Activated naive CD4-positive, alpha-beta T cell treated with anti-CD3 and anti-CD28 coated beads, Interleukin-2, amount 50 U/mL, for 16 hours (primary cell): ENCODE measurements at places on chromosomes 12 and 14.

GRCh38 chr12:105409801-105410471 lies 79.4 kb downstream of the C12orf75 start:
- no peak for DNase-seq

DNA sequence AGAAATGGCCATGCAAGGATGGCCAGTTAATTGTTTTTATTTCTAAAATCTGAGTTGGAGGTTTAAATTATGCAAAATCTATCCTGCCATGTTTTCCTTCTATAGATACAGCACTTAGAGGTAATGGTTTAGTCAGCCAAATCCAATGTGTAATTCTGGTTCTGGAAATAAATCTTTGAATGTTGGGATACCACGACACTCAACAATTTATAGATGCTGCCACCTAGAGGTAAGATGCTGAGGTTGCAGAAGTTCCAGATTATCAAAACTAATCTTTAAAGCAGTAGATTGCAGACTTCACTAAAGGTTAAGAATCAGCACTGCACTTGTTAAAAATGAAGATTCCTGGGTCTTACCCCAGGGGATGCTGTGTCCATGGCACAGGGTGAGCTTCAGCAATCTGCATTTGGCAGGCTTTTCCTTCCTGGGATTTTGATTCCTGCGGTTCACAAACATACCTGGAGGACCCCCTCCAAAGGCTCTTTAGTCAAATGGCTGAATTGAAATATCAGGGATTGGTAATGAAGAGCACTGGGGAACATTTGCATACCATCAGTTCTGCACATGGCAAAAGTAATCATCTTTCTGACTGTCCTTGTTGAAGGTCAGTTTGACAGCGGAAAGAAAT lies 53.4 kb upstream of the ANO4 start:
- DNase-seq, result no peak

DNA sequence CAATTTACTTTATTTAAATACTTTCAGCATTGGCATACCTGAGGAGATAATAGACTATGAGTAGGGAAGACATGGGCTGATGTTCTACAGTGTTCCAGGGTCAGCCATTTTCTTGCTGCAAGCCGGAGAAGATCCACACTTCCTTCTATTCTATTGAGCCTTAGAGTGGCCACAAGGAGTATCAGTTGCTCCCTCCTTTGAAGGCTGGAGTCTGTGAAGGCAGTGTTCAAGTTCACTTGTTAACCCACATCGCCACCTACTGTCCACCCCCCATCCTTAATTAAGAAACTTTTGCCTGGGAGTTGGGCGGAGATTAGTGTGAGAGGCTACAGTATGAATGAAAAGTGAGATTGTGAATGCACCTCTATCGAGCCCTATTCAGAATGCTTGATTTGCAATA lies 666.6 kb downstream of the NRXN3 start:
- DNase-seq, result no peak

DNA sequence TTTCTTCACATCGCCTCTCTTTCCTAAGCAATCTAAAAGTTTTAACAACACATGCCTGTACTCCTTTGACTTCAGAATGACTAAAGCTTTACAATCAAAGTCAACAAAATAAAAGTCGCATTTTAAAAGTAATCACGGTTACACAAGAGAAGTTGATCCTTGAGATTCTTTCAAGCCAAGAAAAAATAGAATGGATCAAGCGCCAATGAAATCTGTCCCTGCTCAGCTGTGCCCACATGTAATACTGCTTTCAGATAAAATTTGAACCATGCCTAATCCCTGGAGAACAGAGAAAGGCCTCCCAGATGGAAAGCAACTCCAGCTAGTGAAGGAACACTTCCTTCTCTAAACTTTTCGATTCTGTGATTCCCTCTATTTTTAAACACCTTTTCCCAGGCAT lies 113.1 kb downstream of the FBXL14 start:
- no peak for DNase-seq

DNA sequence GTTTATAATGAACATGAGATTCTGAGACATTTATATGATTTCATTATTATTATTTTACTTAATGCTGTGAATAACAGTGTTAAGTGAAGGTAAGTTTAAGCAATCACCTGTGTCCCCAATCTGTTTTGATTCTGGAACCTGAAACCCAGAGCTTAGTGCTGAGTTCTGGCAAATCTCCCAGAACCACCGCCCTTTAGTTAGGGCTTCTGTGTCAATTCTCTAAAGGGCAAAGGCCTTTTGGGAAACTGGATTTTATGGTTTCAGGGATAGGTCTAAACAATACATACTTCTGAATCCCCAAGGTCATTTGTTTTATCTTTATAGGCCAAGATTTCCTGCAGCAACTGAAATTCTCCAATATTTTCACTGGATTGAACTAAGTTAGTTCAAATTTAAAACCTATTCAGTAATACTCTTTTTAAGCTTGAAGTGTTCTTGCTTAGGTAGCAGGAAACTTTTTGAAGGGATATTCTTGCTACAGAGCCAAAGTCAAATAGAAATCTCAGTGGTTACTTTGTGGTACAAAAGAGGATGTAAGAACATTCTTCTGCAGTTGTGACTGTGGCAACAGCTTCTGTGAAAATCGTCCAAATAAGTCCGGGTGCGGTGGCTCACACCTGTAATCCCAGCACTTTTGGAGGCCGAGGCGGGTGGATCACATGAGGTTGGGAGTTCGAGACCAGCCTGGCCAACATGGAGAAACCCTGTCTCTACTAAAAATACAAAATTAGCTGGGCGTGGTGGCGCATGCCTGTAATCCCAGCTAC lies 10.0 kb upstream of the PKP2 start:
- no peak for DNase-seq

DNA sequence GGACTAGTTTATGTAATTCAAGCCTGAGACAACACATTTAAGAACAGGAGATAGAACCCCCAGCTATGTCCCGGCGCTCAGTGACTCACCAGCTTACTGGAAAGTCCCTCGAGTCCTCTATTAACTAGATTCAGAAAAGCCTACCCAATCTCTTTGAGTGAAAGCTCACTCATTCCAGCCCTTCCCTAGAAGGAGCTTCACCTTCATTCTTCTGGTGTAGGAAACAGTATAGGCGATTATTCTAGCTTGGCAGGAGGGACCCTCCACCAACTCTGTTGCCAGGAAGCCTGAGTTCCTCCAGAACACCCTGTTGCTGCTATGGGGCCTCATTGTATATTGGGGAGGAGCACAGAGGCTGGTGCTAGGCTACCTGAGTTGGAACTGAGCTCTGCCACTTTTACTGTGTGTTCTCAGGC lies 57.2 kb upstream of the AEBP2 start:
- peak; percentile 39 for DNase-seq

DNA sequence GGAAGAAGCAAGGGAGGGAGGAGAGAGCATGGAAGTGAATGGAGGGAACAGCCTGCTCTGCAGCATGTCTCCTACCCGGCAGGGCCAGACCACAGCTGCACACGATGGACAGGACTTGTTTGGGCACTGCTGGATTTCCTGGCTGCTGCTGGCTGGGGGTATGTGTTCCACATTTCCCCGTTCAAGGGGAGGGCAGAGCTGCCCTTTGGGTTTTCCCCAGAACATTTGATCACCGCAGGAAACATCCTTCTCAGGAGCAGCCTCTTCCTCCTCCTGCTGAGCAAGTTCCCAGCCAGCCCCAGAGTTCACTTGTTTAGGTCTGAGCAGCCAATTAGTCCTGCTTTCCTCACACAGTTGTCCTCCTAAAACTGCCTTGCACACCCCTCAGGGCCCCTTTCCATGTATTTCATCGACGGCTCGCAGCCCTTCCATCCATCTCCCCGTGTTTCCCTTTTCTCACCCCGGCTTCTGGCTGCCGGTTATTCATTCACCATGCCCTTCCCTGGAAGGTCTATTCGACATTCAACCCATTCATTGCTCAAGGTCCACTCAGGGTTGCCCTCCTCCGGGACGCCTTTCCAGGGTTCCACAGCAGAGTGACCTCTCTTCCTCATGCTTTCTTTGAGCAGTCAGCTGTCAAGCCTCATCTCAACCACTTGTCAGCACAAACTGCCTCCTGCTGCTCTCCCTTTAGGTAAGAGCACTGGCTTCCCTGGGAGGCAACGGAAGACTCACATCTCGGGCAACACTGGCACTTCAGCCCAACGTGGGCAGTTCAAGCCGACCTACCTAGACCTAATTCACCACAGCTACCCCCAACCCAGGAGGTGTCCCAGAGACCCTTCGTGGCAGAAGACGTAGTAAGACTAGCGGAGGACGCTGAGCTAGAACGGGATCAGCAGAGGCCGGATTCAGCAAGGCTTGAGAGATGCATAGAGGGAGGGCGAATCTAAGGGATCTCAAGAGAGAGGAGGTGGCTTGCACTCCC lies 20.1 kb upstream of the ANO2 start:
- no peak for DNase-seq

- no peak for DNase-seq
Observed at GRCh38 chr12:96719660-96720362, 187.2 kb upstream of the NEDD1 start.

DNA sequence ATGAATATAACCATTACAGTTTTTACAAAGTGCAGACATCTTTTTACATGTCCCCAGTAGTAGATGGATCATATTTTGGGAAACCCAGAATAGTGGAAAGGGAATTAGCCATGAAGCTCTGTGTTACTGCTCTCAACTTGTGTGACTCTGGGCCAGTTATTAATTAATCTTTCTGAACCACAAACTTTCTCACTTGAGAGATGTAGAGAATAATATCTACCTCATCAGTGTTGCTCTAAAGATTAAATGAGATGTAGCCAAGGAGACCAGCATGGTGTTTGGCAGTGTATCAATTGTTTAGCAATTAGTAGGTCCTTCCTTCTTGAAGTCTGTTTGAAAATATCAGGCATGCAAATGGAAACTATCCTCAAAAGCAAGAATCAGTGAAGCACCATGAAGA lies 169.2 kb downstream of the TMTC2 start:
- no peak for DNase-seq

GRCh38 chr14:91380610-91381371 lies 36.8 kb downstream of the CCDC88C start:
- no peak for DNase-seq

GRCh38 chr14:95765051-95765450 lies 51.1 kb upstream of the TCL1A start:
- DNase-seq, result no peak

GRCh38 chr14:68669111-68669511 lies 123.8 kb downstream of the ZFP36L1 start:
- DNase-seq, result no peak

- DNase-seq, result no peak
Observed at GRCh38 chr14:54818201-54819133, 84.2 kb downstream of the GCH1 start.

- DNase-seq, result no peak
Observed at GRCh38 chr12:121797937-121798786, 4.7 kb upstream of the RHOF start.

- DNase-seq, result no peak
Observed at GRCh38 chr14:48973151-48973550, 613.0 kb downstream of the RPS29 start.

GRCh38 chr14:61130512-61131260 lies 149.6 kb downstream of the SLC38A6 start:
- DNase-seq, result no peak

DNA sequence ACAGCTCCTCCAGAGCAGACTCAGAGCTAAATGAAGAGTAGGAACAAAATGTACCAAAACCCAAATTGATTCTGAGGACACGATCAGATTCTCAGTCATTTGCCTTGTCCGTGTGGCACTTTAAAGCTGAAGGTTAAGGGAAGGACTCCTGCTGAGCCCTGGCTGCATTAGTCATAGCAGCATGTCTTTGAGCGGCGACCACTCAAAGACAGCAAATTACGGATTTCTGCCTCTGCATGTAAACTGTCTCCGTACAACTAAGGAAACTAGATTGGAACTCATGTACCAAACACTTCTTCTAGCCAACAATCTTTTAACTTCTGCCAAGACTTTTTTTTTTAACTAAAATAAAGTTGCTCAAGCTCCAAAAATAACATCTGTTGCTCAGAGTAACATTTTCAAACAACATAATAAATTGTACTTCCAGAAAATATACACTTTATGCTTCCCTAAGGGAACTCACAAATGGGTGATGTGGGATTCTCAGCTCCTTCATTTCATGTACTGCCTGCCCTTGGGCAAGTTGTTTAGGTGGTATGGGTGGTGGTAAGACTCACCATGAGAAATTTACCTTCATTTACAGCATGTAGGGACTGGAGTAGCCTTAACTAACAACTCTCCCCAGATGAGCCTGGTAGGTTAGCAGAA lies 56.1 kb downstream of the RERG start:
- DNase-seq, result no peak

DNA sequence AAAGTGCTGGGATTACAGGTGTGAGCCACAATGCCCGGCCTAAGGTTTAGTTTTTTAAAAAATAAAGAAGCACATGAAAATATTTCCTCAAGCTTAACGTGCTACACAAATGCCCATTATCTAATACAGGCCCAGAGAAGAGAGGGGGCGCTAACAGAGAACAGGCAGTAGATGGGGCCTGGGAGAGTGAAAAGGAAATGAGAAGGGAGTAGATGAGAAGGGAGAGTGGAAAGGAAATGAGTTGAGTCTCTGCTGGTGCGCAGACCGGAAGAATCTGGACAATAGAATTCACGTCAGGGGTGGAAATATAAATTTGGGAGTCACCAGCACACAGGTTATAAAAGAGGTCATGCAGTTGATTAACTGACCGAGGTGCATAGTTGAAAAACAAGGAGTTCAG lies 10.7 kb downstream of the PXN start:
- DNase-seq, result no peak

DNA sequence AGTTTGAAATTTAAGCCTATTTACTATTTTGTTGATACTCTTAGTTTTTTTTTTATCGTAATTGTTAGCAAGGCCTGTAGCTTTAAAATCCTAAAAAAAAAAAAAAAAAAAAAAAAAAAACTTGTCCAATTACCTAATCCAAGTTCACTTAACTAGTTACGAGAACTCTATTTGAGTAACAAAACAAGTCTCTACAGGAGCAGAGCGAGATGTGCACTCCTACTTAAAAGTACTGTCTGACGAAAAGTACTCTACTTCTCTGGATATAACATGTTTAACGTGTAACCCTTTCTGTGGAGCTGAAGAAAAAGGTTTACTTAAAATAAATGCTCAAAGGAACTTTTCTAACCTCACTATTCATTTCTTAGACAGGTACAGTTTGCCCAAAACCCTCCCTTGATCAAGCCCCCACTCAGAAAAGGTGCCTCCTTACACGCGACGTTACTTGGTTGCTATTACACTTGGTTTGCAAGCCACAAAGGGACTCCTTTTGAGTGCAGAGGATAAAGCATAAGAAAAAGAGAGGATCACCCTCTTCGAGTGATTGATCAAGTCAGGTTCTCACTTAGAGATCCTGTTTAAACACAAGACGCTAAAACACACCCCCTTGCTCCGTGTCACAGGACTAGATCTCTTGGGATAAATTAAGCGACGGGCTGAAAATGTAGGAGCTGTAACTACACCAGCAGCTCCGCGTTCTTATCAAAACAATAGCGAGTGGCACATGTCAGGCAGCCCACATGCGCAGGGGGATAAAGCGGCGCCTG lies 2.2 kb downstream of the BAZ1A start:
- peak; percentile 29 for DNase-seq

- no peak for DNase-seq
Observed at GRCh38 chr14:56149151-56149550, 30.9 kb downstream of the PELI2 start.
